HepG2 (cell line): ENCODE measurements at places on chromosomes 6 and 20. TPM values are rescaled to one million over a fixed set of nuclear protein-coding genes. Genes with fewer than 3 reads are reported as not detected.

The OOEP gene
- not detected in 2 replicates for polyA plus RNA-seq

The BMP5 gene
- polyA plus RNA-seq = not detected in 2 replicates

DNA sequence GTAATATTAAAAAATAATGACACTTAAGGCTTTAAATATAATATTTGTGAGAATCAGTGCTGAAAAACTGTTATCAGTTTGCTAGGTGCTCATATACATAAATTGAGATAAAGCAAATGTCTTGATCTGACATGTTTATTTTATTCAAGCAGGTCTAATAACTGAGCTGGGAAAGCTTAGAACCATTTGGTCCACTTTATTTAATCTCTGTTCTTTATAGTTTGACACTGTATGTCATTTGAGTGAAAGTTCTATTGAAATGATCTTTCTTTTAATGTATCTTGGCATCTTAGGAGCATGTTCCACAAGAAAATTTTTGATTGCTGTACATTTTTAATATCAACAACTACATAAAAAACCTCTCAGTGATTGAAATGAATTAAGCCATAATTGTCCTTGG, 772.0 kb upstream of the NRSN1 start:
- DNase-seq = no peak

The KIAA1755 gene
- polyA plus RNA-seq = not detected in 2 replicates

- DNase-seq = no peak
These were observed 59.9 kb upstream of the TENT5A start for GRCh38 chr6:81812401-81812800.

GRCh38 chr6:75556240-75556639, 45.4 kb upstream of the SENP6 start:
- no peak for DNase-seq

GRCh38 chr20:36471885-36472636, 69.3 kb upstream of the MYL9 start:
- DNase-seq = no peak

DNA sequence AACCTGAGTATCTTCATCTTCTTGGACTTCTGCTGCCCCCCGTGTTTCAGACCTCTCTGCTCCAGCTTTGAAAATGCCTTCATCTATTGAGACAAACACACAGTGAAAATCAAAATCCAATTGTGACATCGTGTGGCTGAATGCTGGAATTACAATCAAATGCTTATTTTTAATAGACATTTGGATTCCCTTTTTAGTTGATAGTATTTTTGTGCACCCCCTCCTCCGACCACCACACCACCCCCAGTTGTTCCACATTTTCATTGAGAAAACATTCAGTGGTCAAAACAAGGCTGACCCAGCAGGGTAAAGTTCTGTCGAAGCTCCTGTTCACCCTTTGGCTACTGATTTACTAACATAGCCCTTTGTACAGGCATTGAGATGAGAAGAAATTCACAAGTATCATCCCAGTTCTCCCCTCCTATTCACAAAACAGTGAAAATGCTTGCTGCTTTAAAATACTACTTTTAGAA, 79.0 kb downstream of the NRSN1 start:
- peak; percentile 59 for DNase-seq

The OSTM1 gene
- 8.7 and 9.9 TPM in 2 replicates for polyA plus RNA-seq

The PSMF1 gene
- polyA plus RNA-seq = 82.5 and 90.6 TPM in 2 replicates

DNA sequence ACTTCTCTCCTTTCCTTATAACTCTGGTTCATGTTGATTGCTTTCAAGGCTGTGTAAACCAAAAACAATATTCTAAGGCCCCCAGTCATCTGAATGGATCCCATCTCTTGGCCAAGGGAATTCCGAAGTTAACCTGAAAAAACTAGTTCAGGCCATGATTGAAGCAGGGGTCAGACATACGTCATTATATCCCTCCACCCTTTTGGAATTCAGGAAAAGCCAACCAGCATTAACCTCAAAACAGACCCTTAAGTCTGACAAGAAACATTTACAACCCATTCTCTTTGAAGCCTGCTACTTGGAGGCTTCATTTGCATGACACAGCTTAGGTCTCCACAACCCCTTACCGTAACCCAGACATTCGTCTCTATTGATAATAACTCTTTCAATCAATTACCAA, 39.7 kb downstream of the SLC26A8 start:
- no peak for DNase-seq

GRCh38 chr6:131651782-131652181, 14.7 kb downstream of the ENPP3 start:
- DNase-seq = no peak

- no peak for DNase-seq
These were observed at the start of gene NOX3 for GRCh38 chr6:155455766-155456165. TSS of gene NOX3 (minus strand) at chr6:155455839. CDS start at chr6:155455800, 39 bp downstream.

- DNase-seq = no peak
These were observed 12.1 kb upstream of the SNHG17 start for GRCh38 chr20:38447251-38447661.

The LIME1 gene
- polyA plus RNA-seq = 13.0 and 23.5 TPM in 2 replicates

The PGC gene
- polyA plus RNA-seq = 397 and 426 TPM in 2 replicates

DNA sequence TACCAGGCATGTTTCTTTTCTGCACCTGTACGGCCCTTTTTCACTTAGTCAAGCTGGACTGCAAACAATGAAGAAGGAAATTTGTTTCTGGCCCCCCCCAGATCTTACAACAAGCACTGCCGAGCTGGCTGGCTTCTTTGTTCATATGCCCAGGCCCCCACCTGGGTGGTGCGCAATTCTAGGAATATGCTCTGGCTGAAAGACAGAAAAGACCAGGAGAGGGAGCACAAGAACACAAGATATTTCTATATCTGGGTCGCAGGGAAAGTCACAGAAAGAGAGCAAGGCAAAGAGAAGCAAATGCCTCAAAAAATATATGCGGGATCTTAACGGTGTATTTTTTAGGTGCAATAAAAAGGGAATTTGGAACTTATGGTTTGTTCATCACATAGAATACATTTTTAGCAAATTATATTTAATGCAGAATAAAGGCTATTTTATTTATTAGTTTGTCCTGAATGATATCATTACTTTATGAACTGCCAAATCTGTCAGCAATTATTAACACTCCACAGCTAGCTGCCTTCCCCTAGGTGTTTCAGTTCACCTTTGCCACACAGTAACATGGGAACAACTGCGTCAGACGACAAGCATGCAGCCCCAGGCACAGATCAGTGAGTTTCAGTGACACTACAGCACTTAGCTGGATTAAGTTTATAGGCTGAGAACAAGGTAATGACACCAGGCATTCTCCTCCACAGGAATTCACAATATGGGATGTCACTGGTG, 76.5 kb downstream of the GJA10 start:
- DNase-seq = peak; percentile 37

DNA sequence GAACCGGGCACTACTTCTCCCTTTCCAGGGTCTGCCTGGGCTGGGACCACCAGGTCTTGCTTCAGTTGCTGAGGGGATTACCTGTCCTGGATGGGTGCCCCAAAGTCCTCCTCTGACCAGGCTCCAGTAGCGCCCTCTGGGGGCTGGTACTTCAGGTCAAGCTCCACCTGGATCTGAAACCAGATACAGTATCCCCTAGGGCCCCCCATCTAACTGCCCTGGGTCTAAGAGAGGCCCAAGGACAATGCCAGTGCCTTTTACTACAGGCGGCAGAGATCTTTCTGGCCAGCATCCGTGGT, 11.2 kb upstream of the SPAG4 start:
- DNase-seq = peak; percentile 70
